ENCODE measurements at places on chromosomes 3 and 15. TPM values are rescaled to one million over a fixed set of nuclear protein-coding genes. Genes with fewer than 3 reads are reported as not detected.
A peak's percentile ranks its signal among the peaks of the same experiment; 100 is the strongest.

ATG7 gene
- polyA plus RNA-seq: 15.0 TPM

GRM7 gene
- not detected for polyA plus RNA-seq

CCDC39 gene
- polyA plus RNA-seq: 2.7 TPM

GRAMD2A gene
- polyA plus RNA-seq: 2.6 TPM

GABRG3 gene
- polyA plus RNA-seq: 0.18 TPM

EPHB1 gene
- 61.0 TPM for polyA plus RNA-seq

C3orf85 gene
- not detected for polyA plus RNA-seq

ADIPOQ gene
- polyA plus RNA-seq: 7.3 TPM

SLC51A gene
- polyA plus RNA-seq: 7.8 TPM

GOLGA6A gene
- 0.08 TPM for polyA plus RNA-seq

RASA2 gene
- 10.7 TPM for polyA plus RNA-seq

COLQ gene
- polyA plus RNA-seq: 17.8 TPM

ARPIN gene
- 16.1 TPM for polyA plus RNA-seq

DNA sequence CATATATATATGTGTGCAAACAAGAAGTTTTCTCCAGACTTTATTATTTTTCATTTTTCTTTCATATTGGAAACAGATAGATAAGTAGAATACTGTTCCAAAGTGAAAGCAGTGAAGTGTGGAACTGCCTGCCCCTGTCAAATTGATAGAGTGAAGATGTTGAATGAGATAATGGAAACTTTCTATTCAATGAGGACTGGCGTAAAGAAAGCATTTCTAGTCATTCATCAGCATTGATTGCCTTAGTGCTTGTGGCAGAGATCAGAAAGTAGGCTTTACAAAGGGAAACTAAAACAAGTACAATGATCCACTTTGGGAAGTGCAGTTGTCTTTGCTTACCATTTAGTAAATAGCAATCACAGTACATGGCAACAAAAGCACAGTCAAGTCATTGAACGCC, 300.0 kb downstream of the CADM2 start:
- DNase-seq: no peak

DNA sequence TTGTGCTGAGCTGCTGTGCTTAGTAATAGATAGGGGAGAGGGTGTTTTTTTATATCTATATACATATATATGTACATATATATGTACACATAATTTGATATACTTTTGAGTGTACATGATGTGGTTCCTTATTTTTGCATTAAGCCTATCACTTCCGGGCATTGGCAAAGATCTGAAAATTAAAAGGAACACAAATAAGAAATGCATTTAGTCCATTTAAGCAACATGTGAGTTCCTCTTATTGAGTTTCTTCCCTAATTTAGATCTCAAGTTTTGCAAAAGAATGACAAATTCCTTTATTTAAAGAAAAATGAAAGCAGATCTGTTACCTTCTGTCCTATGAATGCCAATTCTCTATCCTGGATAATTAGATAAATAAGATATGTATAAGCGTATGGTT, 435.1 kb downstream of the LPP start:
- no peak for DNase-seq

DNA sequence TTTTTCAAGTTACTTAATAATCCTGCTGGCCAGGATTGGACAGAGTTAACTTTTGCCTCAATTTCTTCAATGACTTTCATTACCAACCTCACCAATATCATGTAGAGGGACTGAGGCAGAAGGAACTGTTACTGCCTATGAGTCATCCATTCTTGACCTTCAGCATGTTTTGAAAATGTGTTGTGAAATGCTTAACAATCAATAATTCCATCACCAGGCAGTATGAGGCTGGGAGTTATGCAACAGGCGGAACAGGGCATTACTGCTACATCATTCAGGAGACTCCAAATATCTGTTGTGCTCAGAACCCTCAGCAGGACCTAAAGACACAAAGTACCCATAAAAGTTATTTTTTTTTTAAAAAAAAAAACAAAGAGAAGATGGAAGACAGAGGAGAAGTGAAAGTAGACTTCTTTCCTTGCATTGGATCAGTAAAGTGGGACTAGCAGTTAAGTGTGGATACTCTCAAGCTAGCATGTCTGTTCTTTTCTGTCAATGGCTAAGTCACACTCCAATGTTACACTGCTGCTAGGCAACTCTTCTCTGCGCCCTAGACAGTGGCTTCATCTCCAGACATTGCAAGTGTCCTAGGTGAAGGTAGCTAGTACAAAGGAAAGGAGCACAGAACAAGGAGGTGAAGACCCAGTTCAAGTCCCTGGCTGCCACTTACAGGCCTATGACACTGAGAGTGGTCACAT, 184.9 kb upstream of the LPP start:
- DNase-seq: no peak

DNA sequence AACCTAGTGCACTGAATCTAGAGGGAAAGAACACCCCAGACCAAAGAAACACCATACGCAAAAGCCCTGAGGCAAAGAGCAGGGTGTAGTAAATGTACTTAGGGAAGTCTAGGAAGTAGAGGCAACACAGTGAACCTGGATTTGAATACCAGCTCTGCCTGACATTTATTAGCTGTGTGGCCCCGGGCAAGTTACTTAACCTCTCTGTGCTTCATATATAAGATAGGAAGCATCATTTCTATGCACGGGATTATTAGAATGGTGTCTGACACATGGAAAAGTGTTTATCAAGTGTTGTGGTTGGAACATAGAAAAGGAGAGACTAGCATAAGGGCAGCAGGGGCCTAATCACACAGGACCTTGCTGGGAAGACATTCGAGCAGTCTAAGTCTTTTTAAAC, 132.2 kb downstream of the ERC2 start:
- no peak for DNase-seq

DNA sequence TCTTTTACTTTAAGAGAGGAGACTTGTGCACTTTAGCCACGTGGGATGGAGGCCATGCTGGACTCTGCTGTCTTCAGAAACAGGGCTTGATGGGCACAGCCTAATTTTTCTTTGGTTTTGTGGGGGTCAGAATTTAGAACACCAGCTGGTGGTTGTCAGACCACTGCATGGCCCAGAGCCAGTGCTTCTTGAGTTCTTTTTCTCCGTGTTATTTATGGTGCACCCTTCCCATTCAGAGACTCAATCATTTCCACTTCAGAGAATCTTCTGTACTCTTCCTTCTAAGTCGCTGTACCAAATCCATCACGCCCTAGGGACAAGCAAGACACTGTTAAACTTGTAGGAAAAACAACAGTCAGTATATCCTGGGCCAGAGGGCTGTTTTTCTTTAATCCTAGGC, 20.1 kb downstream of the PRR23A start:
- DNase-seq: no peak

DNA sequence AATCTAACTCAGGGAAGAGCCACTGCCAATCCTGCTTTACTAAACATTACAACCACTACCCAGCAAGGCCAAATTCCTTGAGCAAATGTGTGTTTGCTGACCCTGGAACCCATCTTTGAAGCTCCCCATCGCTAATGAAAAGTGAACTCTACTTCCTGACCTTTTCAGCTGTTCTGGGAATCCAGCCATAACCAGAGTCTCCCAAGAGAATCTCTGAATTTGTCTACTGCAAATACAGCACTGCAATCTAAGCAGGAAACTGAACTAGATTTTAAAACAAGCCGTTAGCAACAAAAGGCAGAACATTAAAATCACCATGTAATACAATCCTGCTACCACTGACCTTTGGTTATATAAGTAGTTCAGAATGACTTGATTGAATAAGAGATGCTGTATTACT, 309.2 kb downstream of the MAGI1 start:
- DNase-seq: peak; percentile 74

- no peak for DNase-seq
These were observed 67.5 kb downstream of the TMEM44 start for GRCh38 chr3:194565597-194566190.

DNA sequence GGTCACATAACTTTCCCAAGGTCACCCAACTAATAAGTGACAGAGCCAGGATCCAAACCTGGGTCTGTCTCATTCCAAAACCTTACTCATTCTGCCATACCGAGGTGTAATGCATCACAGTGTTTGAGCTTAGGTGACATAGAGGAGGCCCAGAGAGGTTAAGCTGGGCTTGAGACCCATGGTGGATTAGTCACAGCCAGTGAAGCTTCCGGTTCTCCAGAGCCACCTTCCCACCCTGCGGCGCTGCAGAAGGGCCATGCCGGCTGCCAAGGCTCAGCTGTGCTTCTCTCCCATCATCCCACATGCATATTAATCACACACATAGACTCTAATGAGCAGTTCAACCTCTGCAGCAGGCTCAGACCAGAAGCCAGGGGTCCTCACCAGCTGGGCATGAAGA, 42.2 kb downstream of the SPSB4 start:
- DNase-seq: no peak

DNA sequence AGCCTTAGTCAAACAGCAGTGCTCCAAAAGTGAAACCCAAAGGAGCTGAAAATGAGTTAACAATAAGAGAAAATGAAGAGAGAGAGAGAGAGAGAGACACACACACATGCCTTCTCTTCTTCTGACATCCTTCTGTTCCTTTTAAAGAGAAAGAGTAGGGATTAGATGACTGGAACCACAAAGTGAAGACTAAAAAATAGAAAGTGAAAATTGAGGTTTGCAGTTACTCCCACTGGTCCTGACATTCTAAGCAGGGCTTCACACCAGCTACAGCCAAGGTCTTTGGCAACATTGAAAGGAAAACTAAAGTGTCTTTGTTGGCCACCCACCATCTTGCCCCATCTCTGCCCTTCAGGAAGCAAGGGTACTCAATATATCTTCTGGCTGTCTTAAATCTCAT, 59.2 kb downstream of the USP50 start:
- no peak for DNase-seq

DNA sequence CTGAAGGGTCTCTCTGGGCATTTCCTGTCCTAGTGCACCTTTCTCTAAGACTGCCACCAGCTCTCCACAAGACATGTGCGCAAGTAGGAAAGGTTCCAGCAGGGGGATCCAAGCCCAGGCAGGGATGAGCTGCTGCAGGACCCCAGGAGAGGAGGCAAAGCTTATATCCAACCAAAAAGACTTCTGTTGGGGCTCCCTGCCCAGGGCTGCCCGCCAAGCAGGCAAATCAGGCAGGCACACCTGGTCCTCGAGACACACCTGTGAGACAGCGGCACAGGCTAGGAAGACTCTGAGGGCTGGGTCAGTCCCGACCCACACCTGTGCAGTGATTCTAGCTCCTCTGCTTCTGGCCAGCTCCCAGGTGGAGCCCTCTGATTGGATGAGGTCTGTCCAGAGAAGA, 80.6 kb downstream of the MYLK start:
- no peak for DNase-seq

DNA sequence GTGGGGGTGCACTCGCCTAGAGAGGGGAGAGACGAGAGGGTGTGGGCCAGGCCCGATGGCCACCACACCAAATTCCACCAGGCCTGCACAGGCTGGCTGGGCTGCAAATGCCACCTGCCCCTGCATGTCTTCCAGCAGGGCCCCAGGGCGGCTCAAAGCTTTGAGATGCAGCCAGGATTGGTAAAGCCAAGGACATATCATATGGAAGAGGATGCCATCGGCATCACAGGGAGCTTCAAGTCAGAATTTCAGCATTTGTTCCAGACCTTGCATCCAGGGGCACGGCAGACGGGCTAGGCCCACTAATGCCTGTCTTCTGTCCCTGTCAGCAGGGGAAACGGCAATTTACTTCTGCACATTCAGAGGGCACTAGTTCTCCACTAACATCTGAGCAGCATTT, 97.8 kb downstream of the NUP210 start:
- no peak for DNase-seq

GRCh38 chr3:159818399-159818798, 170.2 kb upstream of the IL12A start:
- no peak for DNase-seq

DNA sequence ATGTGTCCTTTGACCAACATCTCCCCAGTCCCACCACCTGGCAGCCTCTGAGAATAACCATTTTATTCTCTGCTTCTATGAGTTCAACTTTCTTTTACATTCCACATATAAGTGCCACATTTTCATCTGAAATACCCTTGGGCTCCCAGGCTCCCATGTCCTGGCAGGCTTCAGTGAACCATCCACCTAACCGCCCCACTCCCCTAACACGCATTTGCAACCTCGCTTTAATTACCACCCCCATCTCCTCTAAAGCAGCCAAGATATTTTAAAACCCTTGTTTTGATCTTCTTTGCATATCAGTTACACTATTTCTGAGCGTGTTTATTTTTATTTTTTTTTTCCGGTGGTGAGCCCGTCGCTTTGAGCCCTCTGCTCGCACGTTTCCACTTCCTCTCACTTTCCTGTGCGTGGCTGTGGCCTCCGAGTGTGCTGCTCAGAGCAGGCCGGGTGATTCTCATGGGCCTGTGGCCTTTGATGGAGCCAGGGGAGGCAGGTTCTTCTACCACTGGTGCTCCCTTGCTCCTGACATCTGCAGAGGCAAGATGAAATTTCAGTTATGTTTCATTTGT, 195.4 kb upstream of the LPP start:
- no peak for DNase-seq

GRCh38 chr3:109045271-109046040, 72.5 kb downstream of the MORC1 start:
- DNase-seq: no peak

- no peak for DNase-seq
These were observed 11.4 kb upstream of the ATP2B2 start for GRCh38 chr3:10516544-10517452.

- no peak for DNase-seq
These were observed 36.5 kb downstream of the GOLGA6L10 start for GRCh38 chr15:82312586-82313349.

DNA sequence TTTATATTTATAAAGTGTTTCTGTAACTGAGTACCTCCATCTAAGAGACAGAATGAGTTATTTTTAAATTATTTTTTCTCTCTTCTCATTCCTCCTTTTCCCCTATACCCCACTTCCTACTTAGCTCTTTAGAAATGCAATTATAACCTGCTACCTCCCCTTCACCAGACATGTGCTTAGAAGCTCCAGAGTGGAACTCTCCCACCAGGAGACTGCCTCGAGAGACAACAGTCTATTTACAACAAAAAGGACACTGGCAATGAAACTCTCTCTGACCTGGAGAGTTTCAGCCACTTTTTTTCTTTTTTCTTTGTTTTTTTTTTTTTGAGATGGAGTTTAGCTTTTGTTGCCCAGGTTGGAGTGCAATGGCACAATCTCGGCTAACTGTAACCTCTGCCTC, 109.4 kb upstream of the PLXND1 start:
- no peak for DNase-seq

GRCh38 chr15:101528108-101528916, 38.8 kb upstream of the PCSK6 start:
- peak; percentile 81 for DNase-seq

DNA sequence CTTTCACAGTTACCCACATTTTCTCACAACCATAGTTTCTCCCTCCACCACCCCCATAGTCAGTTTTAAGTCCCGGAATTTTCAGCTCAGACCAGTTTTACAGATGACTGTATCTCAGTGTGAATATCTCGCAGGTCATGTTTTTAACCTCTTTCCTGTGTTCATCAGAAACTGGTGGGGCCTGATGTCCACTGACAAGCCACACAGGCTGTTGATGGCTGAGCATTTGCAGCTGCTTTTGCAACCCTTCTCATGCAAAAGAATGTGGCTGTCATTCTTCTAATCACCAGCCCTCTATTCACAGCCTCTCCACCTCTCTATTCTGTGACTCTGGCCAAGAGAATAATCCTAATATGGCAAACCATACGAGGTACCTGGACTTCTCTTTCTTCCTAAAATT, 8.5 kb downstream of the GYG1 start:
- no peak for DNase-seq
